Fibroblast of pulmonary artery (primary cell): ENCODE measurements at places on chromosomes 13 and 19.

- no peak for DNase-seq
These were observed 1369.9 kb downstream of the EFNB2 start for GRCh38 chr13:105165449-105166125.

- DNase-seq, result peak; percentile 46
These were observed 16.7 kb downstream of the TSKS start for GRCh38 chr19:49746206-49746958.

DNA sequence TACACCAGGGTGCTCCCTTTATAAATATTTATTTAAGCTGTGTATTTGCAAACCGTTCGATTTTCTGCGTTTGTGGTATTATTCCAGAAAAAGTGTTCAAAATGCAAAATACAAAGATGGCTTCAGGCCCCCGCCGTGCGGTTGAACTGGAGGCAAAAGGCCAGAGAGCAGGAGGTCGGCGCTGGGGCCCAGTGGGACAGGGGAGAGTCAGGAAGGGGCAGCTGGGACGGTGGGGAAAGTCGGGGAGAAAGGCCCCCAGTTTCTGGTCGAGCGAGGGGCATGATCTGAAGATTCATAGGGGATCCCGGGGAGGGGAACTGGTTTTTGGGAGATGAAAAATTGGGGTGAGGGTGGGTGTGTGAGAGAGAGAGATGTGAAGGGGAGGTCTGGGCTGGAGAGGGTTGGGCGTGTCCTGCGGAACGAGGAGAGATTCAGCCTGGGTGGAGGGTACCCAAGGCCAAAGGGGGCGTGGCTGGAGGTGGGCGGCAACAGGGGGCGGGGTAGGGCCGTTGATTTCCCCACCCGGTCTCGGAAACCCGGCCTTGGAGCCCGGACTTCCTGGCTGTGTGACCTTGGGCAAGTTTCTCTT lies 678 bp downstream of the ISOC2 start:
- DNase-seq, result peak; percentile 92

DNA sequence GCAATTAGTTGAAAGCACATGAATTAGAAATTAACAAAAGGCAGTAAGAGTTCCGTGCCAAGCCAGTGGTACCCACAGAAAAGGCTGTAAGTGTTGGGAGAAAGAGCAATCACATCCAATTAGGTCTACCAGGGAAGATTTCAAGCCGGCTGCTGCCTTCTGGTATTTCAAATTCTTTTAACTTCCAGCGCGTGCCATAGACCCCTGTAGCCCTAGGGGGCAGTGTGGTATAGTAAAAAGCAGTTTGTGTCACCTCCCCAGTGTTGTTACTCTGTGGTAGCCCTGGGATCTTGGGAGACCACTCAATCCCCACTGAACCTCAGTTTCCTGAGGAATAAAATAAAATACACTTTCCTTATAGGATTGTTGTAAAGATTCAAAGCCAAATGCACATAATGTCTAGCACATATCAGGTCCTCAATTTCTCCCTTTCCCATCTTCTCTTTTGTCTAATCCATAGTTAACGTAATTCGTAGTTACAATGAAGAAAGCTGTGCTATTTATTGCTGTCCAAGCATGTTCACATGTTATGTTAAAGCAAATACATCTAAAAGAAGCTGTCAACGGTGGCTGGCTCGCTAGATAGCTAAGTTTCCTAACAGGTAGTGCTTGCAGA lies 230.2 kb downstream of the TDRD3 start:
- DNase-seq, result peak; percentile 42
